ENCODE measurements at places on chromosomes 6 and 20.

DNA sequence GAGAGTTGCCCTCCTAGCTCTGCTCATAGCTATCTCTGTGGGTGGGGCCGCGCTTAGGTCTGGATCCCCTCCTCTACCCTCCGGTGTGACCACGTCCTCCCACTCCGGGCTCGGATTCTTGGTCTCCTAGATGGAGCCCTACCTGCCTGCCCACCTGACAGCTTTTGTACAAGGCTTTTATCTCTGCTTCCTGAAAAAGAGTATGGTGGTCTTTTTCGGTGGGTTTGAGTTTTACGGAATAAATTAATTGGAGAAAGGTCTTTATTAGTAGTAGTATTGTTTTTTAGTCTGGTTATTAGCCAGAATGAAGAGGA is 773 bp downstream of the SMAP1 start:
- no peak for DNase-seq

GRCh38 chr6:153092082-153093013 is 38.7 kb downstream of the RGS17 start:
- no peak for DNase-seq

DNA sequence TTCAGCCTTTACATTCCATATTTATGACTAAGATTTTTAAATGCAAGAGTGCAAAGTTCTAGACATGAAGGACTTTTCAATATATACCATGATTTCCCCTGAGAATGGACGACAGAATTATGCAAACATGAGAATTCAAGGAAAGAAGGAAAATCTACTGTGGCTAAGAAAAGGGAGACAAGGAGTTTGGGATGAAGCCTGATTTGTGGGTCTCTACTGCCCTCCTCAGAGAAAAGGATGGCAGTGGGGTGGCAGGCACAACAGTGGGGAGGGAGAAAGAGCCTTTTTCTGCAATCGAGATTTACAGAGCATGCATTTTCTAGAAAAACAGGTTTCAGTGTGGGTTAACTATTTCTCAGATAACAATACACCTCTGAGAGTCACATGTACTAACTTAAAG is 466.9 kb upstream of the NRSN1 start:
- DNase-seq = no peak

DNA sequence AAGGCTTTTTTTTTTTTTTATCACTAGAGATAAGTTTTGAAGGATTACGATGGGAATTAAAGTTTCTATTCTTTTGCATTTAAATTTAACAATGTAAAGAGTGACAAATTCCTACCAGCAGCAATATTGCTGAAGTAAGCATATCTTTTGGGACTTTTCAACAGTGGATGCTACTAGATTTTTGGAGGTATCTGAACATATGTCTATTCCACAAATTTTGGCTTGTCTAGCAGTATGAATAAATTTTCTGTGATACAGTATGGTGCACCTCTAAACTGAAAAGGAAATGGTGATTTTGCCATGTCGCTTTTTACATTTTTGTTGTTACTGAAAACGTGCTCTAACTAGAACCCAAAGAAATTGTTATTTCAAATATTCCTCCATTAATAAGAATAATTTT is 368.3 kb upstream of the MANEA start:
- DNase-seq = no peak

- DNase-seq = no peak
Measured at GRCh38 chr6:129248946-129249345, 366.0 kb downstream of the LAMA2 start.

GRCh38 chr6:136526937-136527336 is 23.3 kb downstream of the MAP7 start:
- no peak for DNase-seq

DNA sequence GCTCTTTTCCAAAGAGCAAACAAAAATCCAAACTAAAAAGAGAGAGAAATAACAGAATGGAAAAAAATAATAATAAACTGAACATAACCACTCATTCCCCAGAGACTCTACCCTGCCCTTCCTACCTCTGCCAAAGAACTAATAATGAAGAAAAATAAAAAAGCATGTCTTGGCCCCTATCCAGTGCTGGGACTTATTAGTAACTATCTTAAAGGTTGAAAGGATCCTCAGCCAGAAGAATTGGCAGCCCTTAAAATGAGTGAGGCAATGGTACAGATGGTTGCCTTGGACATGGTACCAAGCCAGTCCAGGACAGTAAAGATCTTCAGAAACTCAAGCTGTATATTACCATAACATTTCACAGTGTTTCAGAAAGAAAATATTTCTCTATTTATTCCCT is 279.3 kb downstream of the HACE1 start:
- no peak for DNase-seq

- DNase-seq = no peak
Measured at GRCh38 chr6:118391086-118391485, 157.0 kb upstream of the PLN start.

- DNase-seq = peak; percentile 97
Measured at GRCh38 chr6:32968093-32968866, at the start of gene BRD2. BRD2 (plus strand) TSS chr6:32968594; CDS start chr6:32972899, 4,305 bp downstream.

DNA sequence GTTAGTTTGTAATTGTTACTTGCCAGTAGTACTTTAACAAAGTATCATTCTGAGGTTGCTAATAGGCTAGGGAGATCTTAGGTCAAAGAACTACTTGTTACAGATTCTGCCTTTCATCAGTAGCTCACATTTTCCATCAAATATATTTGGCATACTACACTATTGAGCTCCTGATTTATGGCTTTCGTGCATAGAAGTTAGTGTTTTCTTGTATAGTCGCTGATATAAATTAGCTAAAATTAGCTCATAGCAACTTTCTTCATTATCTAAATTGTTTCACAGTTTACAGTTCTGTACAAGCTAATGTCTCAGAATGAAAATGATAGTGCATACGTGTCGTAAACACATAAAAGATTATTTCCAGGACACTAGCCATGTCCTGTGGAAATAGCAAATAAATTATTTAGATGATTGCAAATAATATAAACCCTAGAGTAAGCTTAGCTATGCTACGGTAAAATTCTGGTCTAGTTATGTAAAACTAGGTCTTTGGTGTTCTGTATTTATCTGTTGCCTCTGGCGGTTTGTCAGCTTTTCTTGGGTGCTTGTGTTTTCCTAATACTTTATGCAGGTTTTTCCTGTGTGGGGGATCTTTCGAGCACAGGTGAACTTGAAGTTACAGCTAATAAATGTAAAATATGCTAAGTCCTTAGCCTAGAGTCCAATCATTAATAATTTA is 15.1 kb downstream of the PDE7B start:
- no peak for DNase-seq

DNA sequence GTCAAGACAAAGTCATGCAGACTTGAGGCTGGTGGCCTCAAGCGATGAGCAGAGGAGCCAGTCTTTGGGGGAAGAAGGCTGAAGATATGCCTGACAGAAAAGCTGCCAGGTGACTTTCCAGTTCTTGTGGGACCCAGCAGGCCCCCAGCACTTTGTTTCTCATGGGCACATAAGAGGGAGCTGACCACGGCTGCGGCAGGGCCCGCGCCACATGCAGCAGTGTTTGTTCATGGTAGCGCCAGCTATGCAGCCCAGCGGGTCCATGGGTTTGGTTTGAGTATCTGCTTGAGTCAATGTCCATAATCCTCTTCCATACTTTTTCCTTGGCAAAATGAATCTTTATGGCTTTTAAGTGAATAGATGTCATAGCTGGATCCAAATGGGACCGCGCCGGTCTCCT is 91.0 kb upstream of the LY86 start:
- no peak for DNase-seq

DNA sequence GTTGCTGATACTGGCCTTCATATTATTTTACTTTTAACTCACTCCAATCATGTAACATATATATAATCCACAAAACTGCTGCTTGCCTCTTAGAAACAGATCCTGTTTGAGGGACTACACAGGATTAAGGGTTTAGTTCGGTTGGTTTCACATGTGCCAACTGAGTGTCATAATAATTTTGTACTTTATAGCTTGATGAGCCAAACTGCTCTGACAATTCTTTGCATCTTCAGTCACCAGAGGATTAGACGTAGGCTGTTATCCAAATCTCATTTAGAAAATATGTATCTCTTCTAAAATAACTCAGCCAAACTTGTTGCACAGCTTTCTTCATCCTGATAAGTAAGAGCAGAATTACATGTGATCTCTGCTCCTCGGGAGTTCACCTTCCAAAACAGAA is 643.6 kb upstream of the PTCHD4 start:
- no peak for DNase-seq

GRCh38 chr20:47600967-47601547 is 99.4 kb downstream of the NCOA3 start:
- DNase-seq = no peak

GRCh38 chr20:20017844-20018185 is 653 bp downstream of the NAA20 start:
- no peak for DNase-seq

DNA sequence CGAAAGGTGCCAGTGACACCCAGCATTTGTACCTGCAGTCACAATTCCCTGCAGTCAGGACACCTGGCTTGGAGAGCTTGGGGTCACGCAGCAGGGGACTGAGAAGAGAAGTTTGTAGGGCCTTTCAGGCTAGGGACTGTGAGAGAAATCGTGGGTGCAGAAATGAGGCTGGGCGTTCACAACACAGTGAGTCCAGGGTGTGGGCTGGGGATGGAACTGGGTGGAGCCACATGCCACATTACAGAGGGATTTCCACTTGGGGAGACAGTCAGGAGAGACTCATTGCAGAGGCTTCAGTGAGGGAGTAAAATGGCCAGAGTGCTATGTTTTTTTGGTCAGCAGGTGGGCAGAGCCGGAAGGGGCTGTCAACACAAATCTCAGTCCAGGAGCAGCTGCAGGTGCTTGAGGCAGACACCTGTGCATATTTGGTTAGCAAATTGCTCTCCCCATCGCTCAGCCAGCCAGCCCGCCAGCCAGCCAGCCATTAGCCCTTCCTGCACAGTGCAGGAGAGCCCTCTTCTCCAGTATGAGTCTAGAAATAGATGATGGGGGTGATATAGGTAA is 7.4 kb downstream of the ITPR3 start:
- peak; percentile 45 for DNase-seq

- no peak for DNase-seq
Measured at GRCh38 chr6:37788259-37788658, 31.3 kb upstream of the ZFAND3 start.

Measured in NCI-H187 (cell line).